Activated naive CD4-positive, alpha-beta T cell treated with anti-CD3 and anti-CD28 coated beads for 36 hours (primary cell): ENCODE measurements at places on chromosomes 16 and 17. TPM values are rescaled to one million over a fixed set of nuclear protein-coding genes. Genes with fewer than 3 reads are reported as not detected.

GRCh38 chr17:66401364-66401763 lies 99.0 kb downstream of the PRKCA start:
- H3K27me3 ChIP-seq, result no peaks in the 10 kb centered on the region
- peaks cover 1% of the 10 kb centered on the region for H3K36me3 ChIP-seq
- H3K4me3 ChIP-seq, result no peak overlapping the region
- peaks cover 91% of the 10 kb centered on the region for H3K4me1 ChIP-seq

Gene NFE2L1
- 95.2 TPM for total RNA-seq

Gene COA3
- total RNA-seq, result 23.7 TPM

DNA sequence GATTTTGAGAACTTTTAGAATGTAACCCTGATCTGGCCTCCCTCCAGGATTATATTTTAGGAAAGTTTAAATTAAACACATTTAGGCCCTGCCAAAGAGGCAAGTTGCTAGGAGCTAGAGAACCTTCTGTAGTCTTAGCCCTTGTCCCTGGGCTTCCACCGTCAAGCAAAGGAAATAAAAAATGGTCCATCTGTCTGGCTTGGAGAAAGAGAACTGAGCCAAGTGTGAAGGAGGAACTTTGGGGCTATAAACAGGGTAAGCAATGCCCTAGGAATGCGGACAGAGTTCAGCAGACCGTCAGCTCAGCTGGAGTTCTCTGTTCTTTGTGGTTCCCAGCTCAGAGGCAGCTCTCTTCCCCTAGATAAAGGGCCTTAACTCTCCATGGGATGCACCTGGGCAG lies 29.6 kb downstream of the RCVRN start:
- H3K36me3 ChIP-seq, result no peaks in the 10 kb centered on the region
- no peak overlapping the region for H3K4me3 ChIP-seq
- no peaks in the 10 kb centered on the region for H3K27me3 ChIP-seq
- H3K27ac ChIP-seq, result no peak overlapping the region
- DNase-seq, result no peak
- H3K4me1 ChIP-seq, result no peaks in the 10 kb centered on the region

- H3K27me3 ChIP-seq, result no peaks in the 10 kb centered on the region
- peaks cover 3% of the 10 kb centered on the region for H3K36me3 ChIP-seq
- no peak for DNase-seq
Measured at GRCh38 chr17:72684405-72685020, 408.0 kb downstream of the SLC39A11 start.

- H3K27me3 ChIP-seq, result no peaks in the 10 kb centered on the region
- no peaks in the 10 kb centered on the region for H3K36me3 ChIP-seq
- no peak for DNase-seq
- H3K4me1 ChIP-seq, result no peaks in the 10 kb centered on the region
Measured at GRCh38 chr16:22397464-22397863, 23.0 kb upstream of the CDR2 start.
